CD4-positive, alpha-beta T cell (primary cell): ENCODE measurements at places on chromosomes 3 and 15. TPM values are rescaled to one million over a fixed set of nuclear protein-coding genes. Genes with fewer than 3 reads are reported as not detected.

DNA sequence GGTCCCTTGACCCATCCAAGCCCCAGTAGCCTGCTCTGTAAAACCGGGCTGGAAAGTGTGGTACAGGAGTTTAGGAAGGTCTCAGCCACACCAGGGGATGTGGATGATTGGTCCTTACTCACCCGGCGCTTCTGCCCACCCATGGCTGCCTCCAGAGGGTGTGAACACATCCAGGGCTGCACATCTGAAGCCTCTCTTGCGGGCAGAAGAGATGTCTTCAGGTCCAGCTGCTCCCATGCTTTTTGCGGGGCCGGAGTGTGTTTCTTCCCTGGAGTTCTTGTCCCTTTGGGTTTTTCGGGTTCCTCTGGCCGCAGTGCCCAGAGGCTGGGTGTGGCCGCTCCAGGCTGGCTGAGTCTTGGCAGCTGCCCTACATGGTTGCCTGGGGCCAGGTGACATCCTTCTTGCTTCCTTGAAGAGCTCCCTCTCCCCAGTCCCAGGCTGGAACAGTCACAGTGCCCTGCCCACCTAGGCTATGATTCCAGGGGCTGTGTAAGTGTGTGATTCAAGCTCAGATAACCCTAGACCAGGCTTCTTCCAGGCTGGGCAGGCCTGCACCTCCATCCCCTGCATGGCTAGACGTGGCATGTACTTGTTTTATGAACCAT lies 33.9 kb downstream of the HDAC11 start:
- no peak overlapping the region for H3K27ac ChIP-seq
- no peaks in the 10 kb centered on the region for H3K4me1 ChIP-seq
- no peak overlapping the region for H3K4me3 ChIP-seq
- H3K36me3 ChIP-seq = no peaks in the 10 kb centered on the region

DNA sequence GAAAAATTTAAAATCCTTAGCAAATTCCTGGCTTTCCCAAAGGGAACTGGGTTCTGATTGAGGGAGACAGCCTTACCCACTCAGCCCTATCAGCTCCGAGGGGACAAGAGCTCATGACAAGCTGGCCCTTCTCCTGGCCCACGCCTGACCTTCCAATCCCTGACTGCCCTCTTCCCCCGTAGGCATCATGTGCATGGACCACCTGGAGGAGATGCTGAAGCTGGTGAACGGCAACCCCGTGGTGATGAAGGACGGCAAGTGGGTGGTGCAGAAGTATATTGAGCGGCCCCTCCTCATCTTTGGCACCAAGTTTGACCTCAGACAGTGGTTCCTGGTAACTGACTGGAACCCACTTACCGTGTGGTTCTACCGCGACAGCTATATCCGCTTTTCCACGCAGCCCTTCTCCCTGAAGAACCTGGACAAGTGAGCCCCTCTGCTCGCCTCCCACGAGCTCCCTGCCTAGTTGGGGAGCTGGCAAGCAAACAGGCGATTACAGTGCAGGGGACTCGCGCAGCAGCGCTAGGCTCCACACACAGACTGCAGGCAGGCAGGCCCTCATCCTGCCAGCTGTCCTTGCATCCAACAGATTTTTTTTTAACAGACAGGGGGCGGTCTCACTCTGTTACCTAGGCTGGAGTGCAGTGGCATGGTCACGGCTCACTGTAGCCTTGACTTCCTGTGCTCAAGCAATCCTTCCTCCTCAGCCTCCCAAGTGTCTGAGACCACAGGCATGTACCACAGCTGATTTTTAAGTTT lies 16.8 kb downstream of the RPUSD3 start:
- no peaks in the 10 kb centered on the region for H3K27me3 ChIP-seq
- no peaks in the 10 kb centered on the region for H3K4me1 ChIP-seq
- no peak overlapping the region for H3K27ac ChIP-seq
- DNase-seq = no peak
- H3K4me3 ChIP-seq = no peak overlapping the region

DNA sequence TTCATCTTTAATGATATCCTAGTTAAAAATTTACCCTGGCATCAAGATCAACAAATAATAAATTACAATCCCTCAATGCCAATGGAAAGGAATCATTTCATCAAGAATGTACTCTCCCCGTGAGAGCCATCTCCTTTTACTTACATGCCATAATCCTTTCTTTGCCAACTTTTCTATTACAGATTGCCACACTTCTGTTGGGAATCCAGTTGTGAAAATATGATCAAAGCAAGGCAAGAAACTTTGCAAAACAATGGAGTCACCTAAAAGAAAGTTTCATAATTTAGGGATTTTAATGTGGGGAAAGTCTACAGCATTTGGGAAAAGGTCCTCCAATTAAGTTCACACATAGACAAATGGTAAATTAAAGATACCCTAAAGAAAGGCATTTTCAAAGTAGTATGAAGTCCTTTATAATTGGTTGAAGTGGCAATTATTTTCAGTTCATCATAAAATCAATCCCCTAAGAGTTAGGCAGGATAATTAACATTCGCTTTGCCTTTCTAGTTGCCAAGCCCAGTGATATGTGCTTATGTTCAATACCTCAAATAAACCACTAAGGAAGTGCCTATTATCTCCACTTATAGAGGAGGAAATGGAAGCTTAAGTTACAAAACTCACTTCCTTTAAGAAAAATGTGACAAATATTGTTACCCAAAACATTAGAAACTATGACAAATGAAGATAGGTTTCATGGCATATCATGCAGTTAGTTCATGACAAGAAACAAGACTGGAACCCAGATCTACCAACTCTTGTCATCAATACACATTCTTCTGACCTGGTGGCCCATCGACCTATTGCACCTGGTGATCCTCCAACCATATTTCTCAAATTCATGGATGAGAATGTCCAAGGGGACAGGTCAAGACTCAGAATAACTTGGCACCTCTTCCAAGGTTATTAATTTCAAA lies 49.1 kb downstream of the TRANK1 start:
- no peak for DNase-seq
- no peaks in the 10 kb centered on the region for H3K27me3 ChIP-seq
- H3K36me3 ChIP-seq = peaks cover 81% of the 10 kb centered on the region
- peaks cover 50% of the 10 kb centered on the region for H3K4me1 ChIP-seq

DNA sequence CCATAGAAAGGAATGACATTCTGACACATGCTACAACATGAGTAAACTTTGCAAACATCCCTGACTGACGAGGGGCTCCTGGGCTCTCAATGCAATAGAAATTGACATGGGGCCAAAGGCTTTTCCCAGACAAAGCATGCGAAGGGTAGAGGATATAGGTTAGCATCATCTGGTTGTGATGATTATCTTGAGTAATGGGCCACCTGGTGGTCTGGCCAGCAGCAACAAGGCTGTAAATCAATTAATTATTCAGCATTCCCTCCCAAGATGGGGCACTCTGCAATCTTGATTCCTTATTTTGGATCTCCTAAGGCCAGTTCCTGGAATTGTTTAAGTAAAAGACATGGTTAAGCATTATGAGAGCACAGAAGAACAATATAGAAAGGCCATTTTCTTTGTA lies 99.2 kb downstream of the AGBL1 start:
- DNase-seq = peak; percentile 1
- no peaks in the 10 kb centered on the region for H3K27me3 ChIP-seq
- no peak overlapping the region for H3K4me3 ChIP-seq
- H3K36me3 ChIP-seq = no peaks in the 10 kb centered on the region
- H3K4me1 ChIP-seq = no peaks in the 10 kb centered on the region
- H3K27ac ChIP-seq = no peak overlapping the region

GRCh38 chr15:63587527-63587926 lies 9.7 kb upstream of the FBXL22 start:
- H3K27ac ChIP-seq = no peak overlapping the region
- H3K4me1 ChIP-seq = no peaks in the 10 kb centered on the region
- DNase-seq = no peak

GRCh38 chr3:195760345-195761122 lies 39.8 kb downstream of the MUC20 start:
- peaks cover 10% of the 10 kb centered on the region for H3K27me3 ChIP-seq
- no peaks in the 10 kb centered on the region for H3K36me3 ChIP-seq
- H3K4me1 ChIP-seq = peaks cover 21% of the 10 kb centered on the region

GRCh38 chr15:88232771-88233201 lies 23.8 kb downstream of the NTRK3 start:
- no peak overlapping the region for H3K27ac ChIP-seq
- no peaks in the 10 kb centered on the region for H3K4me1 ChIP-seq
- H3K36me3 ChIP-seq = no peaks in the 10 kb centered on the region
- H3K27me3 ChIP-seq = peaks cover 2% of the 10 kb centered on the region

DNA sequence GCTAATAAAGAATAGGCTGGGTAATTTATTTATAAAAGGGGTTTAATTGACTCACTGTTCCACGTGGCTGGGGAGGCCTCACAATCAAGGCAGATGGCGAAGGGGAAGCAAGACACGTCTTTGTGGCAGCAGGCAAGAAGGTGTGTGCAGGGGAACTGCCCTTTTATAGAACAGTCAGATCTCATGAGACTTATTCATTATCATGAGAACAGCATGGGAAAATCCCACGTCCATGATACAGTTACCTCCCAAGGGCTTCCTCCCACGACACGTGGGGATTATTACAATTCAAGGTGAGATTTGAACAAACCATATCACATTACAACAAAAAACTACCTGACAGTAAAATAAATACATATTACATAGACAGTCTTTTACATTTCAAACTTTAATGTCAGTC lies 414.9 kb downstream of the NAALADL2 start:
- H3K4me1 ChIP-seq = no peaks in the 10 kb centered on the region
- H3K36me3 ChIP-seq = no peaks in the 10 kb centered on the region
- no peak overlapping the region for H3K27ac ChIP-seq
- H3K4me3 ChIP-seq = no peak overlapping the region

CCR3 gene
- total RNA-seq = not detected

XIRP1 gene
- not detected for total RNA-seq

ITIH3 gene
- not detected for total RNA-seq

PCSK6 gene
- total RNA-seq = 0.28 TPM
